ENCODE measurements at places on chromosomes 3 and 15.

- no peak for DNase-seq
Measured at GRCh38 chr15:43918717-43919116, 91.9 kb downstream of the WDR76 start.

DNA sequence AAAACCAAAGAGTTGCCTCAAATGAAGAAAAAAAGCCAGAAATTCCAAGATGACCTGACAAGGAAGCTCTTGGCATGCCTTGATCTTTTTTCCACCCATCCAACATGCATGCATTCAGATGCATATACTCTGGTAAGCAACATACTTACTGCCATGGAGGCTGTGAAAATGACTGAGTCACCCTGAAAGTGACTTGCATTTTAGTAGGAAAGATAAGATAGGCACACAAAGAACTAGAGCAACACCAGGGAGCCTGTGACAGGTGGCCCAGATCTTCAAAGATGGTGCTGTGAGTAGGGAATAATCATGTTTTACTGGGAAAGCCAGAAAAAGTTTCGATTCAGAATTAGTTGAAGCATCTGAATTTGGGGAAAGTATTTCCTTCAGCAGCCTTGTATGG is 185.1 kb upstream of the SLCO3A1 start:
- no peak for DNase-seq

GRCh38 chr3:196660381-196661166 is 21.1 kb downstream of the NRROS start:
- no peak for DNase-seq

DNA sequence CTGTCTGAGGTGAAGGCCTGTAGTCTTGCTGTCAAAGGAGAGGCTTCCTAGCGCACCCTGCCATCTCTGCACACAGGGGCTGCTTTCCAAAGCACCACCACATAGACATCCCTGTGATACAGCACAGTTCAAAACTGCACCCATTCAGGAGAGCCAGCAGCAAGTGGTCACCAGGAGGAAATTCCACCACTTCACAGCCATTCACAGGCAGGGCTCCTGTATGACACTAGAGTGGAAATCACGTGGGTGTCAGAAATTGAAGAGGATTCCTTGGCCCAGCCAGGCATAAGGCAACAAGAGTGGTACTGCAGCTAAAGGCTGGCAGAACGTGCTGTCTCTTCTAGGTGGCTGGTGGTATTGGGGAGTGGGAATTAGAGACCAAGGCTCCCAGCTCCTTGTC is 102.8 kb downstream of the RFTN1 start:
- DNase-seq: no peak

- peak; percentile 18 for DNase-seq
Measured at GRCh38 chr3:109275702-109276293, 40.5 kb downstream of the DPPA2 start.
